Sciatic nerve (tissue), 2 donors: ENCODE measurements at places on chromosomes 2 and 18. TPM values are rescaled to one million over a fixed set of nuclear protein-coding genes. Genes with fewer than 3 reads are reported as not detected.
A peak's percentile ranks its signal among the peaks of the same experiment; 100 is the strongest.

- DNase-seq: no peak
These were observed 312.4 kb upstream of the DDX18 start for GRCh38 chr2:117502121-117502520.

DNA sequence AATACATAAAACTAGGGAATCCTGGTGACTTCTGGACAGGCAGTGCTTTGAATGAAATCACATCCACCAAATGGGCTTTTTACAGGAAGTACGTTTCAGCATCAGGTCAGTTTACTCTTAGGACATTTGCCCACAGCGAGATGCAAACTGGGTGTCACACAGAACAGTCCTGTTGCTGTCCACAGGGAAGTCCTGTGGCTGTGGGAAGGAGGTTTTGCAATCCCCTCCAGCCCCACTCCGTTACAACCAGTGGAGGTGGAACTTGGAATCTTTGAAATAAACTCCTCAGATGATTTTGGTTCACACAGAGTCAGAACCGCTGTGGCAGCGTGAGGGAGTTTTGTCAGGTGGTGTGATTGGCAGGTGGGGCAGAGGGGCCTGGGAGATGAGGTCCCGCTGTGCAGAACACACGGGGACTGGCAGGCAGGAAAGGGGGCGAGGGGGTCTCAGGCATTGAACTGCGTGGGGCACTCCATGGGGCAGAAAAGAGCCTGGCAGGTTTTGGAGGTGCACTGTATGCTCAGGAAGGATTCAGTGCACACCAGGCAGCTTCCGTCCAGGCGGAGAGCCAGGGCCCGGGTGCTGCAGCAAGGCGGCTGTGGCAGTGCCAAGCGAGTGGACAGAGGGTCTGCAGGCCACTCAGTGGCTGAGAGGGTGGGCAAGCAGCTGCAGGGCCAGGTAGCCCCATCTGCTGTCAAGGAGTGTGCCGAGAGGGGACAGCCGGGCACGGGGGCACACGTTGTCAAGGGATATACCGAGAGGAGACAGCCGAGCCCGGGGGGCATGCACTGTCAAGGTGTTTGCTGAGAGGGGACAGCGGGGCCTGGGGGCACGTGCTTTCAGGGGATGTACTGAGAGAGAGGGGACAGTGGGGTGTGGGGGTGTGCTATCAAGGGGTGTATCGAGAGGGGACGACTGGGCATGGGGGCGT is 148.7 kb downstream of the LDLRAD4 start:
- no peak for DNase-seq

GRCh38 chr2:144132357-144132756 is 387.6 kb downstream of the ZEB2 start:
- DNase-seq: no peak

DNA sequence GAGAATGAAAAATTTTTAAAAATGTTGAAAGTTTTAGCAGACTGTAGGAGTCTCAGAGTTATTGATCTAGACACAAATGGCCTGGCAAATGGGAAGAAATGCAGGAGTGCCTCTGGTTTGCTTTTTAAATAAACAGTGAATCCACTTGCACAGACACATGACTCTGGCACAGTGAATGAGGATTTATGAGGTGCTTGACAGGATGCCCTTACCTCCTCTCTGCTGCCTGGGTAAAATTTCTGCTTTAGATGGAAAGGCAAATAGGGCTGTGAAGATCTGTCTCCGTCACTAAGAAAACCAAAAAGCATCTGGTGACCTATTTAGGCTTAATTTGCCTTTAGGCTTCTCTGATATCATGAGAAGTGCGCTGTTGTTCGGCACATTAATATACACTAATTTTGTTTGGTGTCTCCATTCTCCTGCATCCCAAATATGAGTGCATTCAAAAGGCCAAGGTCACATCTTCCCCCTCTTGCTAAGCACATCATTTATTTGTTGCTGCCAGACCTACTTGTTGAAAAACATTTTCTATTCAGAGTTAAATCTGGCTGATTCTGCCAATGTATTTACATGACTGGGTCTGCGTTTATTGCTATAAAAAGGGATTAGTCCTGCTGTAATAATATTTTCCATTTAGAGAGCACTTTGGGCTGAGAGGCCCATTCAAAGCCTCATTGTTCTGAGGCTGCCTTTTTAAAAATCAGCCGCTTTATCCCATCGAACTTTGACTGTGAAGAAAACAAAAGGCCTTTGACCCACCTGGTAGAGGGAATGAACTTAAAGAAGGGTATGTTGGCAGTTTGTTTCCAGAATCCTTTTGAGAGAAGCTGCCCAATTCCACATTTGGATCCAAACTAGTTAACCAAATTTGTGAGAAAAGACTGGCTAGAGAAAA is 94.9 kb downstream of the RNF152 start:
- DNase-seq: no peak

GRCh38 chr2:197604117-197604860 is 71.1 kb downstream of the RFTN2 start:
- no peak for DNase-seq

GRCh38 chr2:108441712-108442111 is 7.3 kb upstream of the GCC2 start:
- DNase-seq: no peak

DNA sequence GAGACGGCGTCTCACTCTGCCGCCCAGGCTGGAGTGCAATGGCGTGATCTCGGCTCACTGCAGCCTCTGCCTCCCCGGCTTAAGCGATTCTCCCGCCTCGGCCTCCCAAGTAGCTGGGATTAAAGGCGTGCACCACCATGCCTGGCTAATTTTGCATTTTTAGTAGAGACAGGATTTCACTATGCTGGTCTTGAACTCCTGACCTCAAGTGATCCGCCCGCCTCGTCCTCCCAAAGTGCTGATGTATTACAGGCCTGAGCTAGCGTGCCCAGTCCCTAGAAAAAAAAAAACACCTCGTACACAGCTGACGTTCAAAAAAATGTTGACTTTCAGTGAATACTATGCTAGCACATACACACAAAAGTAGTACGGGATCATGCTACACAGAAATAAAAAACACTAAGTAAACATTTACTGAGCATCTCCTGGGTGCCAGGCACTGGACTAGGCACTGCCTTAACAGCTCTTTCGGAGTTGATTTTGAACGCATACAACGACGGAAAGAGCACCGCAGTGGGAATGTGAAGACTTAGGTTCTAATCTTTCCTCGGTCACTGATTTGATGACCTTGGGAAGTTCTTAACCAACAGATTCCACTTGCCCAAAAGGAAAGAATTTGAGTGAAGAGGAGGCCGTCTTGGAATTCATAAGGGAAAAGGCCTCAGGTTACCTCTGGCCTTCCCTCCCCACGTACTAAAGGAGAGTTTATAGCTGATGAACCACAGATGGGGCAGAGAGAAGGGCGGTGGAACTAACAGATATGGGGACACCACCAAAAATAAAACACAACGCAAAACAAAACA is 1.1 kb downstream of the DNAJC27 start:
- no peak for DNase-seq

DNA sequence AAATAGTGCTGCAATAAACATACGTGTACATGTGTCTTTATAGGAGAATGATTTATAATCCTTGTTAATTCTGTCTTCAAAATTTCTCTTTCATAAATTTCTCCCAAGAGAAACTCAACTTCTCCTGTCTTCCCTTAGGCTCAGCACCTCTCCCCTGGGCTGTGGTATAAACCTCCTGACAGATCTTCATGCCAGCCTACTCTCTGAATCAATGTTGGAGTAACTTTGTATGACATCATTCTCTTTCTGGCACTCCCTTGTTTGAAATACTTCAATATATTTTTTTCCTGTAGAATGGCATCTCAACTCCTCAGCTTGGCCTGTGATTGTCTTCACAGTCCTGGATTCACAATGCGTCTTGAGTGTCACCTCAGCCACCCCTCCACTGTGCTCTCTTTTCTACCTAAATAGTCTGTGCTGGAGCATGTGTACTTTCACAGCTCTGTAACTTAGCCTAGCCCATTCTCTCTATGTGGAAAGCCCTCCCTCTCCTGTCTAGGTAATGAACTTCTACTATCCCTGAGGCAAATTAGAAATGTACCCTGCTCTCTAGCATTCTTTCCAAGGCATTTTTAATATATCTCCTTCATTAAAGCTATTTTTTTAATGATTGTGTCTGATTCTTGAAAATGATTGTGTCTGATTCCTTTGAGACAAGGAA is 649.9 kb upstream of the FANCL start:
- DNase-seq: no peak

DNA sequence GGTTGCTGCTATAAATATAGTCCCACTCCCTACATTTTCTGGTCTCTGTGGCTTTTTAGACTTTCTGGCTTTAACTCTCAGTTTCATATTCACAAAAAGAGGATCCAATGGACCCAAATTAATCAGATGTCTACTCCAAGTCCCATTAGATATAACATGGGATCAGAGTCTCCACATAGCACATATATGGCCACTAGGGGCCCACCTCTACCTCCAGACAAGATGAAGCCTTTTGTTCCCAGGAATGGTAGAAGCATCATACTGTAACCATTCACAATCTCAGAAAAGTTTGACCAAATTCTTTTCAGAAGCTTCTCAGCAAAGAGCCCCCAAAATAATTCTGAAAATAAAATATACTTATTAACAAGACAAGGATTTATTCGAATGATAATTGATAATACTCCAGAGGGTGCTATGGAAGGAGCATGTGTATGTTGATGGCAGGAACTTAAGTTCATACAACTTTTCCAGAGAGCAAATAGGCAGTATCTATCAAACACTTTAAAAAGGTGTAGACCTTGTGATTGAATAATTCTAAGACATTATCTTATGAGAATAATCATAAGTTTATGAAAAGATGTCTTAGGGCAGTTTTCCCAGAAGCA is 382.3 kb upstream of the CRIM1 start:
- no peak for DNase-seq

DNA sequence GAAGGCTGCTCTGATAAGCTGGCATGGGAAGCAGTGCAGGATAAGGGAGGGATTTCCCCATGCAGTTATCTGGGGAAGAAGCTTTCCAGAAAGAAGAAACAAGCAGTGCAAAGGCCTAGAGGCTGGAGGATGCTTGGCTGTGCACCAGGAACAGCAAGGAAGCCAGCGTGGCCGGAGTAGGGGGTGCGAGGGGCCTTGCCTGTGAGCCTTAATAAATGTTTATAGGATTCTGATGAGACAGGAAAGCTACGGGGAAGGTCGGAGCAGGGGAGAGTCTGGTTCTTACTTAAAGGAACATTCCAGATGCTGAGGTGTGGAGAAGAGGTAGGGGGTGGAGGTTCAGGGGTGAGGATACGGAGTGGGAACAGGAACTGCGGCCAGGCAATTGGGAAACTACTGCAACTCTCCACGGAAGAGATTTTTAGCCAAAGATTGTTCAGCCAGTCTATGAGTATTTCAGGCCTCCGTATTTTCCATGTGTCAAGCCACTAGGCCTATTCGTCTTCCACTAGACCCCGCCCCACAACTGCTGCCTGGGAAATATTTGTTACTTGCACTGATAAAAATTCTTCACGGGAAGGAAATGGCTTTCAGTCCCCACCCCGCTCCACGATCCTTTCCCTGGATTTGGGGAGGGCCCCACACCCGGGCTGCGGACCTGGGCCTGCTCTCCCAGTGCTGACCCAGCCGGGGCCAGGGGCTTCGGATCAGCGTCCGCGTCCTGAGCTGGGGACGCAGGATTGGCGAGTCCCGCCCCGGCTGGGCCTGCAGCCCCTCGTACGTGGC is 516 bp downstream of the EIF2AK2 start:
- DNase-seq: peak; percentile 66

DNA sequence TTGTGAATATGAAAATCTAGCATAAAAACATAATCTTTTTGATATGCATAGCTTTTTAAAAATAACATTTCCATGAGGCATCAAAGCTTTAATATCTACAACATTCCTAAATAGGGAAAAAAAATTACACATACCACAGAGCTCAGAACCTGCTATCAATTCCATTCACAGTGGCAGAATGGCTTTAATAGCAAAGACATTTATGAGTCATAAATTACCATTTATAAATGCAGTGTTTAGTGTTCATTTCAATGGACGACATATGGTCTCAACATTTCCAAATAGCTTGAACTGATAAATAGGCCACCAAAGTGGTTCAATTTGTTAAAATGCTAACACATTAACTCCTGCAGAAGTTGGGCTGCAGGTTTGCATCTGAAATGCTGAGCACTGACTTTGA is 600.6 kb upstream of the SETBP1 start:
- DNase-seq: no peak

DNA sequence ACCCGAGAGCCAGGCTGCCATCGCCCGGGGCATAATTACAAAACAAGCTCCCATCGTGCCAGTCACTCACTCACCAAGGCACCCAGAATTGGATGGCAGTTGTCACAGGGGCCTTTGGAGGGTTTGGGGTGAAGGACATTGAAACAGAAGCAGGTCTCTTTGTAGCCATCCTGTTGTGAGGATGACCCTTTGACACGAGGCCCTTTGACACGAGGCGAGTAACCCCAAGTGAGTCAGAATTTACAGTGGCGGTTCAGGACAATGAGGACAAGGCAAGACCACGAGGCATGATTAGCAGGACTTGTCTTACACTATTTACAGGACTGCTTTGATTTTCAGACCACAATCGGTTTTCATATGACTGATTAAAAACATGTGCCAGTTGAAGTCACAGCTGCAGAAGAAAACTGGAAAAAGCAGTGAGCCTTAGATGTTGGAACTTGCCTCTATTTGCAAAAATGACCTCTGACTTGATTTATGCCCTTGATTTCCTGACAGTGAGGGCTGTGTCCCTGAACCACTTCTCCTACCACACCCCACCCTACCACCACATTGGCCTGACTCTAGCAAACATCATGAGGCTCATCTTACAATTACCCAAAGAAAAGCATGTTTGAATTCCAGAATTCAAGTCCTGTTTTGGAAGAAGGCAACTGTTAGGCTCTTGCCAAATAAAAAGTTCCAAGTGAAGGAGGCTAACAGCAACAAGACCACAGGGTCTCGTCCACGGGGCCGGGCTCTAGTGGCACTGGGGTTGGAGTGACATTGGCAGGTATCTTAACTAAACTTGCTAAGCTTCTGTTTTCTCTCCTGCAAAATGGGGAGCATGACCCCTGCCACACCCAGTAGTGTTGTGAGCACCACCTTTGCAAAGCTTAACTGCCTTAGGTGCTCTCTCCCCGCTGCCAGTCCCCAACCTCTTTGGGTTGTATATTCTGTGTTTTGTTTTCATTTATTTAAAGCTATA is 64.4 kb upstream of the FOSL2 start:
- no peak for DNase-seq

DNA sequence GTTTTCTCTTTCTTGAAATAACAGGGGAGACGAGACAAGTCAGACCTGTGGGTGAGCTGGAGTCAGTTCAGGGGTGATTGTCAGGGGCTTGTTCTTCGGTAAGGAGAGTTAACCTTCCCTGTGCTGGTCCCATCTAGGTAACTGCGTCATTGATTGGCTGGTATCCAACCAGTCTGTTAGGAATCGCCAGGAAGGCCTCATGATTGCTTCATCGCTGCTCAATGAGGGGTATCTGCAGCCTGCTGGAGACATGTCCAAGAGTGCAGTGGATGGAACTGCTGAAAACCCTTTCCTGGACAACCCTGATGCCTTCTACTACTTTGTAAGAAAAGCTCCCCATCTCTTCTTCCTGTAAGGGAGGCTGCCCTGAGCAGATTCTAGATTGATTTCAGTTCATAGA is 21.3 kb downstream of the PLEK start:
- DNase-seq: no peak

Gene CRACDL
- total RNA-seq: 12.4 TPM

Gene BCL2L11
- 13.8 TPM for total RNA-seq

Gene AKAIN1
- not detected for total RNA-seq

Gene HADHB
- total RNA-seq: 85.6 TPM

Gene PKP4
- total RNA-seq: 117 TPM
